Epithelial cell of prostate (primary cell): ENCODE measurements at places on chromosomes 7 and 10.

DNA sequence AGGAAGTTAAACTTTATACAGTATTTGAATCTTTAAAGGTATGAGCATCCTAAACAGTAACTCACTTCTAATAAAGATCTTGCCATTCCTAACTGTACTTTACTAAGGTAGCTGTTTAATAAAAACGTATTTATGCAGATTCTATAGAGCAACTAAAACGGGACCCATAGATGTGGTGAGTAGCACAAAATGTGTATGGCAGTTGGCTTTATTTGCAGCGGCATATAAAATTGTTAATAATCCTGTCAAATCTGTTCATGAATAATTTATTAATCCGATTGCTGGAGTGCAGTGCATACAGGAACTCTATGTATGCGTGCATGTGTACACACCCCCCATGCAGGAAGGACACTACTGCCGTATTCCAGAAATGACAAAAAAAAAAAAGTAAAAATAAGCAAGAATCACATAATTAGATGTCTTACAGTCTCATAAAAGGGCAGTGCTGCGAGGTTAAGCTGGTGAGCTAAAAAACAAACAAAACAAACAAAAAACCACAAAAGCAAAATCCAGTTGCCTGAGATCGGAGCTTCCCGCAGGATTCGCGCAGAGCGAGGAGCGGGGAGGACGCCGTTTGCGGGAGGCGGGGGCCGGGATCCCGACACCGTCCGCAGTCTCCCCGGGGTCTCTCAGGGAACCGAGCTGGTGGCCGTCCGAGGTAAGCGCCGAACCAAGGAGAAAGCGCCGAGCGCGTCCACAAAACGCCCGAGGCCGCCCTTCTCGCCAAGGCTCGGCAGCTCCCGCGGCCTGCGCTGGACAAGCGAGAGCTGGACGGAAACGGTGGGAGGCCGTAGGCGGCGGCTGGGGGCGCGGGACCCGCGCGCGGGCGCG, 518 bp upstream of the COMMD3 start:
- no peak for DNase-seq

- no peak for DNase-seq
These were observed 277.6 kb downstream of the HGF start for GRCh38 chr7:81492240-81492639.

DNA sequence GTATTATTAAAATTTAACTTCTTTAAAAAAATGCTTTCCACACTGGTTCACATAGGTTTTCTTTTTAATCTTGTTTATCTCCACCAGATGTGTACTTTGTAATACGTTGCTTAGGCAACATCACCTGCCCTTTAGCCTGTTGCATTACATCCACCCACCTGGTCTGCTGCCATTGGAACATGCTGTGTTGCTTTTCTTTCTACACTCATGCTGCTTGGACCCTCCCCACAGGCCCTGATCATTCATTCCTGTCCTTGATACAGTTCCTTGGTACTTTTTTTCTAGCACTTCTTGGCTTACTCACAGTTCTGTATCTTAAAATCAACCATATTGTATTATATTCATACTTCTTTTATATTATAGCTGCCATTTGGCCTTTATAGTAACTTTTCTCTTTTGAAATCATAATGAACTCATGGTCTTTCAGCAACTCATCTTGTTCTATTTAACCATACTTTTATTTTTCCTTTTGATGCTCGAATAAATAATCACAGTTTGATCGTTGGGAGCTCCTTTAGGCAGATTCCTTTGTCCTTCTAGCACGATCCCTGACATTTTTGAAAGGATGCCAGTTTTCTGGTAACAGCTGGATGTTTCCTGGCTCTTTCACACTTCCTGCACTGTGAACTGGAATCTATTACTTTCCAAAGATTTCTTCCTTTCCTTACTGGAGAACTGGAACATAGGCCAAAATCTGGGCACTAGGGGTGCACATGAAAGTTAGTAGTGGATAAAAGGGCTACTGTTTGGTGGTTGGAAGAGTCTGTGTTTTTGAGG, 125.1 kb downstream of the CDK14 start:
- no peak for DNase-seq

- no peak for DNase-seq
These were observed 9.3 kb upstream of the UNCX start for GRCh38 chr7:1223196-1223981.

- no peak for DNase-seq
These were observed 193.8 kb upstream of the ADO start for GRCh38 chr10:62610649-62611229.

GRCh38 chr10:79405221-79405994, 40.0 kb downstream of the ZCCHC24 start:
- no peak for DNase-seq

GRCh38 chr7:12719141-12719919, 31.9 kb downstream of the ARL4A start:
- no peak for DNase-seq

DNA sequence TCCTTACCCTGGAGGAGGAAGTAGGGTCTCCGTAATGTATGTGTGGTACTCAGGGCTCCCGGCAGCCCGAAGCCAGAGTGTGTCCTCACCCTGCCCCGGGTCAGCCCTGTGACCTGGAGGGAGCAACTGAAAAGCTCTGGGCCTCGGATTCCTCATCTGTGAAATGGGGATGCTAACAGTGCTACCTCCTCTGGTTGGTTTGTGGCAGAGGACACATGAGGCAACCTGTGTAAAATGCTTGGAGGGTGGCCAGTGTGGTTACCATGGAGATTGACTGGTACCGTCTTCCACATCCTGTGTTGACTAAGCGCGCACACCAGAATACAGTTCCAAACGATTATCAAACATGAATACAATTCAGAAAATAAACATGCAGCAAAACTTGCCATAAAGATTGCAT, 163.8 kb upstream of the KLF6 start:
- no peak for DNase-seq

DNA sequence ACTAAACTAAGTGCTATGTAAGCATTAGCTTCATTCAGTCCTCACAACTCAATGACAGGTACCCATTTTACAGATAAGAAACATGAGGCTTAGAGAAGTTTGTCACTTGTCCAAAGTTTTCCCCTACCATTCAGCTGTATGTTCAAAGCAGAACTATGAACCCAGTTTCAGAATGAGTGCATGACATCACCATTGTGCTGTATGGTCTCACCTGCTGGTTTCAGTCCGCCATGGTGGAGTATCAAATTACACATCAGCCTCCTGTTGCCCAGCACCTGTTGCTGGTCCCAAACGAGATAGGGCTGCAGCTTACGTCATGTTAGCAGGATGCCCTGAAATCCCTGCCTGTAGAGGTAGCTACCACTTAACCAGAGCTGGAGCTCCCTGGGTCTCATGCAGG, 95.0 kb downstream of the DYNC1I1 start:
- DNase-seq = no peak
